ENCODE measurements at places on chromosomes 16 and 17. TPM values are rescaled to one million over a fixed set of nuclear protein-coding genes. Genes with fewer than 3 reads are reported as not detected.

DNA sequence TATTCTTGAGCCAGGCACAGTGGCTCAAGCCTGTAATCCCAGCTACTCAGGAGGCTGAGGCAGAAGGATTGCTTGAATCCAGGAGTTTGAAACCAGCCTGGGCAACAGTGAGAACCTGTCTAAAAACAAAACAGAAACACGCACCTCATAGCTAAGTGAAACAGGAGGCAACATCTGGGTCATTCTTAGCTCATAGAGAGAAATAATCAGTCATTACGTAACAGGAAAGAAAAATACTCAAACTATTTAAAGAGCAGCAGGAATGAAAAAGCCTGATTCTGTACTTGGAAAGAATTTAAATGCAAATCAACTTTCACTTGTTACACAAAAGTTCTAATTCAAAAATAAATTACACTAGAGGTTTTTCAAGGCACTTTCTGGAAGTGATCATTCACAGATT lies 17.2 kb downstream of the CHCT1 start:
- DNase-seq = no peak

- no peak for DNase-seq
These were observed 32.3 kb downstream of the SCNN1G start for GRCh38 chr16:23214796-23215195.

- DNase-seq = no peak
These were observed 11.3 kb downstream of the TBX2 start for GRCh38 chr17:61411011-61411260.

GRCh38 chr16:81767987-81768592 lies 11.0 kb upstream of the PLCG2 start:
- DNase-seq = no peak

GRCh38 chr16:72092832-72093447 lies 480 bp downstream of the TXNL4B start:
- no peak for DNase-seq

DNA sequence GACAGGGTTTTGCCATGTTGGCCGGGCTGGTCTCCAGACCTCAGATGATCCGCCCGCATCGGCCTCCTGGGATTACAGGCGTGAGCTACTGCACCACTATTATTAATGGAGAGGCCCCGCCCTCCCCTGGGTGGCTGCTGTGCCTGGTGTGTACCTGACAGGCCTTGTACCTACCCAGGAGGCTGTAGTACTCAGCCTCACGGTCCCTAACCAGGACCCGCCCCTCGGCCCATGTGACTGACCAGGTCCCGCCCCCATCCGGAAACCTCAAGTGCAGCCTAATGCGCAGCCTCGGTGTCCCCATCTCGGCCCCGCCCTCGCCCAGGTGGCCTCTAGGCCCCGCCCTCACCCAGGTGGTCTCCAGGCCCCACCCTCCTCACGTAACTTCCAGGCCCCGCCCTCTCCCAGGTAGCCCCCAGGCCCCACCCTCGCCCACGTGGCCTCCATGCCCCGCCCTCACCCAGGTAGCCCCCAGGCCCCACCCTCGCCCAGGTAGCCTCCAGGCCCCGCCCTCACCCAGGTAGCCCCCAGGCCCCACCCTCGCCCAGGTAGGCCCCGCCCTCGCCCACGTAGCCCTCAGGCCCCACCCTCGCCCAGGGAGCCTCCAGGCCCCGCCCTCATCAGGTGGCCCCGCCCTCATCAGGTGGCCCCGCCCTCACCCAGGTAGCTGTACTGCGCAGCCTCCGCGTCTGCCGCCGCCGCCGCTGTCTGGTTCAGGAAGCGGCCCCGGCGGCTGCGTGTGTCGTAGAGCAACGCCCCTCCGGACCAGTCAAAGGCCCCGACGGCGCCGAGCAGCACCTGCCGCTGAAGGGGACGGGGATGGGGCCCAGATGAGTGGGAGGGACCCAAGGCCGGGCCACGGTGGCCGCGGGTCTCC lies 31.0 kb downstream of the HASPIN start:
- peak; percentile 95 for DNase-seq

DNA sequence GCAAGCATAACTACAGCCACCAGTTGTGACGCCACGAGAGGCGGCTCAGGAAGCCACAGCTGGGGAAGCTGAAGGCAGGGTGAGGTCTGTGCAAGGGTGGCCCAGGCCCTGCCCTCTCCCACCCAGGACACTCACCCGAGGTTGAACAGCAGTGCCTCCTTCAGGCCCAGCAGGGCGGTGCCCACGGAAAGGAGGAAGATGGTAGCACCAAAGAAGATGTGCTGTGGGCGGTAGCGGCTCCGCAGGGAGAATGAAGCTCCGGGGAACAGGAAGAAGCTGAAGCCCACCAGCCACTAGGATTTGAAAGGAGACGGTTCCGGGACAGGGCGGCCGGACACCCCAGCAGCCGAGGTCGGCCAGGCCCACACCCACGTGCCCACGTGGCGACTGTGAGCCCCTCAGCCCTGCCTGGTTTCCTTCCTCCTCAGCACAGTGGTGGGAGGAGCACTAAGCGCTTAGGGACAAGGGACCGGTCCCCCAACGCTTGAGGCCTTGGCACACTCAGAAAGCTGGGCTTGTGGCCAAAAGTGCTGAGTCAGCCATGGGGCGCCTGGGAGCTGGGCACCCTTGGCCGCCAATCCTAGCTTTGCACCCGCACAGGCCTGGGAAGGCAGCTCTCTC lies 11.0 kb downstream of the CYB561 start:
- peak; percentile 92 for DNase-seq

GRCh38 chr17:80762076-80762475 lies 217.4 kb downstream of the RPTOR start:
- DNase-seq = no peak

GRCh38 chr16:27737513-27737912 lies 187.6 kb downstream of the KATNIP start:
- DNase-seq = no peak

DNA sequence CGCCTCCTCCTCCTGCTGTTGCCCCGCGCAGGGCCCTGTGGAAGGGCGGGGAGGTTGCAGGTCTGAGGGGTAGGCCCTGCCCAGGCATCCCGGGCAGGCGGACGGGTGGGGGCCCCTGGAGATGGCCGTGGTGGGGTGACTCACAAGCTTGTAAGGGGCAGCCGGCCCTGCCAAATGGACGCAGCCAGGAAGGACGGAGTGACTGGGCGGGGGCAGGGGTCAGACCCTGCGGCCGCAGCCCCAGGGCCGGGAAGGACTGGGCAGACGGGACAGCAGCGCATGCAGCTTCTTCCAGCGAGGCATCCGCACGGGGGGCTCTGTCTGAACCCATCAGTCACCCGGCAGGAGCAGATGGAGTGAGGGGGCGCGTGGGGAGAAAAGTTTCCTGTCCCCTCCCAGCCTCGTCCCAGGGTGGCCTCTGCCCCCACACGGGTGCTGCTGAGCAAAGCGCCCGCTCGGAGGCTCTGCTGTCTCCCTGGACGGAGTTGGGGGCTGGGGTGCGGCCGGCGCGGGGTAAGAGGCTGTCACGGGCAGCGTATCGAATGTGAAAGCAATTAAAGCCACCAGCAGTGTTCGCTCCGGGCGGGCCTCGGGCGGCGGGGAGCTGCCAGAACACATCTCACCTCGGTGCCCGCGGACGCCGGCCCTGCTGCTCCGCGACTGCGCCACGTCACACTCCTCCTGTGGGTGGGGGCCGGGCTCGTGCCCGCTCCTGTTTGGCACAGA lies 5.4 kb upstream of the PRR35 start:
- no peak for DNase-seq

DNA sequence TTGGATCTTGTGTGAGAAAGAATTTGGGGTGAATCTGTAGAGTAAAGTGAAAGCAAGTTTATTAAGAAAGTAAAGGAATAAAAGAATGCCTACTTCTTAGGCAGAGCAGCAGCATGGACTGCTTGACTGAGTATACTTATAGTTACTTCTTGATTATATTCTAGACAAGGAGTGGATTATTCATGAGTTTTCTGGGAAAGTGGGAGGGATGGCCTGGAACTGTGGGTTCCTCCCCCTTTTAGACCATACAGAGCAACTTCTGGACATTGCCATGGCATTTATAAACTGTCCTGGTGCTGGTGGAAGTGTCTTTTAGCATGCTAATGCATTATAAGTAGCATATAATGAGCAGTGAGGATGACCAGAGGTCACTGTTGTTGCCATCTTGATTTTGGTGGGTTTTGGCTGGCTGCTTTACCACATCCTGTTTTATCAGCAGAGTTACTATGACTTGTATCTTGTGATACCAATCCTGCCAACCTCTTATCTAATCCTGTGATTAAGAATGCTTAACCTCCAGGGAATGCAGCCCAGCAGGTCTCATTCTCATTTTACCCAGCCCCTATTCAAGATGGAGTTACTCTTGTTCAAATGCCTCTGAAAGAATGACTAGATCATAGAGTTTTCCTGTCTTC lies 58.7 kb downstream of the HSD17B2 start:
- DNase-seq = no peak

DNA sequence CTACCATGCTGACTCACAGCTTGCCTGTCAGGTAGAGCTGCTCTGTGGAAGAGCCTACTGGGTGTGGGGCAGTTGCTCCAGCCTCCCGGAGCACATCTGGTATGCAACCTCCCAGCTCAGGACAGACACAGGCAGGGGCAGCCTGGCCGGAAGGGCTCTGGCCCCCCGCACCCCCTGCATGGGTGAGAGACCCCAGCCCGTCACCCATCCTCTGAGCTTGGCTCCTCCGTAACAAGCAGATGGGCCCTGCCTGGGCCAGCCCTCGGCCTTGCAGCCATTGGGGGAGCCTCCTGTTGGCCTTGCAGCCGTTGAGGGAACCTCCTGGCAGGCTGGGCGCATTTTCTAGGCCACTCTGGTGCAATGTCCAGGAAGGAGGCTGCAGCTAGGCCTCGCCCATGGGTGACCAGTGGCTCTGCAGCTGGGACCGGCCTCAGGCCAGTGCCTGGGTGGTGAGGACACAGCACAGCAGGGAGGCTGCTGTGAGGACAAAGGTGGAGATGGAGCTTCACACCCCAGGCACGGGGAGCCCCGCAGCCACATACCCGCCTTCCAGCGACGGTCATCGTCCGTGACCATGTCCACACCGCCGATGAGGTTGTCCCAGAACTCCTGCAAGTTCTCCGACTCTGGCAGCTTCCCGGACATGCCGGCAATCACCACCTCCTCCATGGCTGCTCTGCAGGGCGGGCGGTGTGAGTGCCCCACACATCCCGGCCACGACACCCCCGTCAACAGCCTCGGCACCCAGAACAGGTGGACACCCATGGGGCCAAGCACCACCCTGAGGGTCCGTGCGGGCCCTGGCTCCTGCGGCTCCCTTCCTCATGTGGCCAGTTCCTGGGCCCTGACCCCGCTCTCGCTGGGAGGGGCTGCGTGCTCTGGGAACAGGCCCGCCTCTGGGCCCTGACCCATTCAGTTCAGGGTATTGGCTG lies 2.0 kb downstream of the FASN start:
- DNase-seq = no peak

GRCh38 chr17:27654654-27655524 lies 23.9 kb downstream of the LGALS9 start:
- DNase-seq = peak; percentile 64

DNA sequence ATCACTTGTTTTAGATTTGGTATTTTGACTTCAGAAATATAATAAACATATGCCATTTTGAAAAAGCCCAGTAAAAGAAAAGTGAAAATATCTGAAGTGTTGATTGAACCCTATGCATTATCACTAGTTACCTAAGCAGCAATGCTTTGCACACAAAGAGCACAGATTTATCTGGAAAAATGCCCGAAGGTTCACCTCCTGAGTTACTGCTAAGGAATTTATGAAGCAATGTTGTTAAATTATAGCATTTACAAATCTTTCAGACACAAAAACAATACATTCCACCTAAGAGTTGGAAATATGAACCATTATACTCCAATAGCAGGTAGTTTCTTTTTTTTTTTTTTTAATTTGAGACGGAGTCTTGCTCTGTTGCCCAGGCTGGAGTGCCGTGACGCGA lies 38.9 kb upstream of the GHDC start:
- no peak for DNase-seq

- DNase-seq = no peak
These were observed 1.8 kb upstream of the NSMCE1 start for GRCh38 chr16:27270349-27270748.

DNA sequence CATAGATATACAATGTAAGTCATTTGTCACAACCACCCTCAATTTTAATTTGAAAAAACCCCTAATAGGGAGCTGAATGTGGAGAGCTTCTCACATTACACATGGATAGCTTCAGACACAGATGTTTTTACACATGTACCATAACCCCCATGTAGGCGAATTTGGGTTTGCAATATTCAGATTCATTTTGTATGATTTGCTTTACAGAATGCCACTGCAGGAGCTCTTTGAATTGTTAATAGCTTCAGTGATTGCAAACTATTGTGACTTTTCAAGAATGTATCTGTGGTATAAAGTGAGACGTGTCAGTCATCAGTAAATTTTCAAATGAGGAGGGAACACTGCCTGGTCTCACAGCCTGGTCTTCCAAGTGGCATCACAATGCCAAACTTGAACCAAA lies 112.6 kb upstream of the CACNG5 start:
- DNase-seq = no peak

PCYT2 gene
- total RNA-seq = 33.5 TPM

KRTAP4-5 gene
- not detected for total RNA-seq

CPHXL2 gene
- not detected for total RNA-seq

C16orf86 gene
- total RNA-seq = 10.7 TPM

BAHCC1 gene
- 25.4 TPM for total RNA-seq

KCNH6 gene
- total RNA-seq = not detected

OR1A1 gene
- not detected for total RNA-seq

KCNJ2 gene
- total RNA-seq = 2.3 TPM

HOXB13 gene
- total RNA-seq = not detected

SPG7 gene
- total RNA-seq = 343 TPM

MPV17L gene
- 14.9 TPM for total RNA-seq

KRTAP9-8 gene
- not detected for total RNA-seq
